Activated naive CD8-positive, alpha-beta T cell treated with anti-CD3 and anti-CD28 coated beads, Interleukin-2, amount 10 ng/mL, durations not matched to agents 7 days and 5 days (primary cell): ENCODE measurements at places on chromosomes 1 and 21. TPM values are rescaled to one million over a fixed set of nuclear protein-coding genes. Genes with fewer than 3 reads are reported as not detected.

NRIP1 gene
- 22.7 TPM for total RNA-seq

FCAMR gene
- 0.22 TPM for total RNA-seq

RLF gene
- total RNA-seq = 22.8 TPM

C1orf185 gene
- total RNA-seq = not detected

CELA3A gene
- total RNA-seq = not detected

CLDN17 gene
- not detected for total RNA-seq

PDC gene
- not detected for total RNA-seq

ZNF593OS gene
- not detected for total RNA-seq

KRTAP13-2 gene
- not detected for total RNA-seq

MX2 gene
- 103 TPM for total RNA-seq

AQP10 gene
- not detected for total RNA-seq

OR2T33 gene
- total RNA-seq = not detected

SIK1 gene
- total RNA-seq = 31.6 TPM

TMCO1 gene
- total RNA-seq = 73.7 TPM

CSMD2 gene
- total RNA-seq = not detected

GFI1 gene
- 52.2 TPM for total RNA-seq

LCE3E gene
- not detected for total RNA-seq

CRABP2 gene
- total RNA-seq = 0.80 TPM

ARID1A gene
- total RNA-seq = 118 TPM

TUFT1 gene
- 1.5 TPM for total RNA-seq

KLHDC9 gene
- total RNA-seq = 1.2 TPM

DENND4B gene
- 173 TPM for total RNA-seq

MEF2D gene
- total RNA-seq = 52.4 TPM

LBR gene
- 171 TPM for total RNA-seq

PROK1 gene
- total RNA-seq = not detected

RNU5D-1 gene
- not detected for total RNA-seq

DYRK3 gene
- 2.7 TPM for total RNA-seq

C1QA gene
- 0.88 TPM for total RNA-seq

LRRC39 gene
- total RNA-seq = 0.94 TPM

PEF1 gene
- 47.2 TPM for total RNA-seq

KIRREL1 gene
- not detected for total RNA-seq

S100A2 gene
- not detected for total RNA-seq

IKBKE gene
- total RNA-seq = 84.0 TPM

CTSS gene
- 104 TPM for total RNA-seq

TMEM81 gene
- 4.0 TPM for total RNA-seq

PHLDA3 gene
- 13.2 TPM for total RNA-seq

ZMYND12 gene
- 0.79 TPM for total RNA-seq

LAMB3 gene
- total RNA-seq = 0.96 TPM

THEM5 gene
- not detected for total RNA-seq

CD34 gene
- total RNA-seq = not detected

VHLL gene
- not detected for total RNA-seq

UBE2J2 gene
- 75.7 TPM for total RNA-seq

LCE1C gene
- total RNA-seq = not detected

SMCP gene
- total RNA-seq = not detected

RGS8 gene
- not detected for total RNA-seq

POLR3GL gene
- total RNA-seq = 32.6 TPM
